Gastrocnemius medialis (tissue), 4 donors: ENCODE measurements at places on chromosomes 3 and 15.

DNA sequence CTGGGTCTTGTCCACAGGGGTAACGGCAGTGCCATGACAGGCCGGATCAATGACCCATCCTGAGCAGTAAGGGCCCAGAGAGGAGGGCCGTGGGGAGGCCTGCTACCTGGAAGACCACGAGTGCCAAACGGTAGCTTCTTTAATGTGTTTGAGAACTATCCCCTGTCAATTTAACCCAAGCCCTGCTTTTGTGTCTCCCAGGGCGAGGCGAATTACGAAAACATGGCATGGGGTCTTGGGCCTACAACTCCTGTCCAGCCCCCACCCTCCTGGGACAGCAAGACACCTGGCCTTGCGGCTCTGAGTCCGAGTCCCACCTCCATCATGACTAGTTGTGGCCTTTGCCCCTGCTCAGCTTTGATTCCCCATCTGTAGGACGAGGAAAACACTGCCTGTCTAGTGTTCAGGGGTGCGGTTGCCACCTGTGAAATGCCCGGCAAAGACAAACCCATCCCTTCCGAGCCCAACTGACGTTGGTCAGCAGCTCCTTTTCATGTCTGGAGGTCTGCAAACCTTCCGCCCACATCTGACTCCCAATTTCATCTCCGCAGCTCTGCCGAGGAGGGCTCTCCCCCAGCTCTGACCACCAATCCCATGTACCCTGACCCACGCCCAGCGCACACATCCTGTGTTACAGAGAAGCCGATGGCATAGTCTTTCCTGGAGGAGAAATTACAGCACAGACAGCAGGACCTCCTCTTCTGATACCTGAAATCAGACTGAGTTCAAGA is 28.9 kb upstream of the SNRPA1 start:
- no peak for DNase-seq
- no peak overlapping the region for H3K27ac ChIP-seq
- no peaks in the 10 kb centered on the region for H3K27me3 ChIP-seq
- peaks cover 33% of the 10 kb centered on the region for H3K36me3 ChIP-seq
- H3K4me1 ChIP-seq, result no peaks in the 10 kb centered on the region

DNA sequence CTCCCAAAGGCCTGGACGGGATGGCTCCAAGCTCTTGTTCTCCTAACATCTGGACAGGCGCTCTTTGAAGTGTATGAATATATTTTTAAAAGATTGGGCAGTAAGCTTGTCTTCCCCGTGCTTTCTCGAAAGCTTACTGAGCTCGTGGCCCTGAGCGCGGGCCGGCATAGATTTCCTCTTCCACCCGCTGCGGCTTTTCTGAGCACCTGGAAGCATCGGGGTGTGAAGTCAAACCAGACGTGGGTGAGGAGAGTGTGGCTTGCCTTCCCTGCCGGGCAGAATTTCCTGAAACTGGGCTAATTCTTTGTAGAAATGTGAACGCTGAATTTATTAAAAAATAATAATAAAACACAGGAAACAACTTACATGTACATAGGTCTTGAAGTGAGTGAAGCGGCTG is 25.9 kb downstream of the GPR160 start:
- no peaks in the 10 kb centered on the region for H3K4me1 ChIP-seq
- DNase-seq, result no peak
- no peaks in the 10 kb centered on the region for H3K36me3 ChIP-seq
- no peak overlapping the region for H3K4me3 ChIP-seq
- H3K27ac ChIP-seq, result no peak overlapping the region
- no peaks in the 10 kb centered on the region for H3K27me3 ChIP-seq

DNA sequence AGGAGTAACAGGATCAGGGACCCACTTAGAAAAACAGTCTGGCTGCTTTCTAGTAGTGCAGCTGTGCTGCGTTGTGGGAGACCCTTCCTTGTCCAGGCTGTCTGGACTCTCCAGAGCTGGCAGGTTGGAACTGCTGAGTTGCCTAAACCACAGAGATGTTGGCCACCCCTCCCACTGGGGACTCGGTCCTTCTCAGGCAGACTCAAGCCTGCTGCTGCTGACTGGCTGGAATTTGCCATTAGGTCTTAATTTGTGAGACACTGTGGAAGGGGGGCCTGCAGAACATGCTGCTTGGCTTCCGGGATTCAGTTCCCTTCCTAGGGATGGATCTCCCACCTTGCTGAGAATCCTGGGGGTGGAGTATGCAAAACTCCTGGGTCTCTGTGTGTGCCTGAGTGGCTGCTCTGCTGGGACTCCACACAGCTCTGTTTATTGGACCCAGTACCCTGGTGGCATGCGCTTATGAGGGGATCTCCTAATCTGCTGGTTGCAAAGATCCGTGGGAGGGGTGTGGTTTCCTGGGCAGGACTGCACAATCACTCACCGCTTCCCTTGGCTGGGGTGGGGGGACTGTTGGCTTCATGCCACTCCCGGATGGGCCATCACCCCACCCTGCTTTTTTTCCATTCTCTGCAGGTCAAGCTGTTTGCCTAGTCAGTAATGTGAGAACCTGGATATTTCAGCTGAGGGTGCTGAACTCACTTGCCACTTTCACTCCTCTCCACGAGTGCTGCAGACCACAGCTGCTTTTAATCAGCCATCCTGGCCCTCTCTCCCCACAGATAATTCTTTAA is 150.5 kb downstream of the CFAP20DC start:
- H3K4me3 ChIP-seq, result no peak overlapping the region
- H3K4me1 ChIP-seq, result no peaks in the 10 kb centered on the region
- H3K27ac ChIP-seq, result peak overlapping the region; percentile 49
- H3K27me3 ChIP-seq, result no peaks in the 10 kb centered on the region

DNA sequence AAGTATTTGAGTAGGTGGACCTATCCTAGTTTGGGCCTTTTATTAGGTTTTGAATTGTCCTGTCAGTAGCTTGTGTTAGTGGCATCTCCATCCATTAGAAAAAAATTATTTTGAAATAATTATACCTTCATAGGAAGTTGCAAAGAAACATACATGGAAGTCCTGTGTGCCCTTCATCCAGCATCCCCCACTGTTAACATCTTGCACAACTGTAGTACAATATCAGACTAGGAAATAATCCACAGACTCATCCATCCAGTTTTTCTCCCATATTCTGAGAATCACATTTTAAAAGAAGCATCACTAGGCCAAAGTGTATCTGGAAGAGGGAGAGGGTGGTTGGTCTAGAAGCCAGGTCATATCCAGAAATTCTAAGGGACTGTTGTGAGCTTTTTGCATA is 155.5 kb upstream of the ROPN1 start:
- no peaks in the 10 kb centered on the region for H3K27me3 ChIP-seq
- peaks cover 9% of the 10 kb centered on the region for H3K4me1 ChIP-seq
- no peaks in the 10 kb centered on the region for H3K36me3 ChIP-seq

- no peaks in the 10 kb centered on the region for H3K36me3 ChIP-seq
- DNase-seq, result no peak
- H3K27ac ChIP-seq, result no peak overlapping the region
- H3K27me3 ChIP-seq, result no peaks in the 10 kb centered on the region
Measured at GRCh38 chr15:40793216-40793989, 13.5 kb upstream of the ZFYVE19 start.

DNA sequence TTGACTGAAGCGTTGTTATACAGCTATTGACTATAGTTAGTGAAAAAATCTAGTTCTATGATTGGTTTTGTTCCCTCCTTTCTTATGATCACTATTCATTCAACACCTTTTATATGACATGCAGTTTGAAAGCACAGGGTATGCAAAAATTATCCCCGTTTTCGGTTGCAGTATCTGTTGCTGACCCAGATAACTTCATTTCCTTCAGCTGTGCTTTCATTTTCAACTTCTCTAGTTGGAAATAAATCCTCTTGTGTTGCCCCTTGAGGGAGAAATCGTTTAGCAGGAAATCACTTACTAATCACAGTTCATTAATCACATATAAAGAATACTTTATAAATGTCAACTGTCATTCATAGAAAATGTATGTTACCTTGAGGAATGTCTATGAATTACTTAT is 55.1 kb downstream of the MBNL1 start:
- H3K36me3 ChIP-seq, result no peaks in the 10 kb centered on the region
- peaks cover 86% of the 10 kb centered on the region for H3K4me1 ChIP-seq
- no peaks in the 10 kb centered on the region for H3K27me3 ChIP-seq
- no peak for DNase-seq

- no peaks in the 10 kb centered on the region for H3K4me1 ChIP-seq
- peak within 1 kb of the TSS; percentile 7 for H3K4me3 ChIP-seq
- H3K27me3 ChIP-seq, result peaks cover 28% of the 10 kb centered on the region
- DNase-seq, result no peak
Measured at GRCh38 chr3:170585937-170586310, at the start of gene SLC7A14. Gene SLC7A14 (minus strand): TSS chr3:170586075. CDS start chr3:170526936, 59,139 bp downstream.

- no peak overlapping the region for H3K4me3 ChIP-seq
- no peaks in the 10 kb centered on the region for H3K27me3 ChIP-seq
- DNase-seq, result no peak
- peaks cover 21% of the 10 kb centered on the region for H3K4me1 ChIP-seq
Measured at GRCh38 chr3:178561239-178561638, 25.0 kb downstream of the KCNMB2 start.

DNA sequence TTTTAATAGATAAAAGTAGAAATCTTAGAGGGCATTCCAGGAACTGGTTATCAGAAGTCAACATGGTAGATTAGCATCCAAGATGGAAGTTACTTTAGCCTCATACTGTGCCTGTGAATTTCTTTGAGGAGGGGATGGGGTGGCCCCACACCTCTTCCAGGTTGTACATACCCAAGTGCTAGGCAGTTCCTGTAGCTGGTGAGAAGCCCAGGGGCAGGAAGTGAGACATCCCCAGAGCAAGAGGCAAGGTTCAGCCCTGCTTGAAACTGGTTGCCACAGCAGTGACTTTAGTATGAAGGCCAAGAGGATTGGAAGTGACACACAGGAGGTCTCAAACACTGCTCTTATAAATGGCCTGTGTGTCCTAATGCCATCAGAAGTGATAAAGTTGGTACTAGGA is 11.9 kb downstream of the GTPBP8 start:
- H3K36me3 ChIP-seq, result peaks cover 86% of the 10 kb centered on the region
- H3K27ac ChIP-seq, result no peak overlapping the region
- H3K27me3 ChIP-seq, result no peaks in the 10 kb centered on the region
- DNase-seq, result no peak

- H3K27me3 ChIP-seq, result no peaks in the 10 kb centered on the region
- H3K27ac ChIP-seq, result no peak overlapping the region
- H3K36me3 ChIP-seq, result no peaks in the 10 kb centered on the region
Measured at GRCh38 chr3:192351441-192351840, 375.9 kb downstream of the FGF12 start.

GRCh38 chr15:48360841-48361240 is 29.6 kb downstream of the DUT start:
- H3K4me3 ChIP-seq, result no peak overlapping the region
- H3K27ac ChIP-seq, result no peak overlapping the region
- H3K27me3 ChIP-seq, result no peaks in the 10 kb centered on the region
- H3K4me1 ChIP-seq, result no peaks in the 10 kb centered on the region
- no peaks in the 10 kb centered on the region for H3K36me3 ChIP-seq

DNA sequence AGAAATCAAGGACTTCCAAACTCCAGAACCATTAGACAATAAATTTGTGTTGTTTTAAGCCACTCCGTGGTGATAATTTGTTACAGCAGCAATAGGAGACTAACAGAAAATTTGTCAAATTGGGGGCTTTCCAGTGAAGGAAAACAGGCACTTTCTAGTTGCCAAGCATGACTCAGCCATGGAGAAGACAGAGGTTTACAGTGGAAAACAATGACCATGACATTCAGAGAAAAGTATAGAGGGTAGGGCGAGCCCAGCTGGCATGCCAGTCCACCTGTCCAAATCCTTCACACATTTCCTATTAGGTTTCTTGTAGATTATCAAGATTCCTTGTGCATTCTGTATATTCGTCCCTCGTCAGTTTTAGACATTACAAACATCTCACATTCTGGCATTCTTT is 24.9 kb downstream of the SLCO2A1 start:
- H3K27me3 ChIP-seq, result no peaks in the 10 kb centered on the region
- no peaks in the 10 kb centered on the region for H3K4me1 ChIP-seq
- H3K36me3 ChIP-seq, result no peaks in the 10 kb centered on the region
- DNase-seq, result no peak

DNA sequence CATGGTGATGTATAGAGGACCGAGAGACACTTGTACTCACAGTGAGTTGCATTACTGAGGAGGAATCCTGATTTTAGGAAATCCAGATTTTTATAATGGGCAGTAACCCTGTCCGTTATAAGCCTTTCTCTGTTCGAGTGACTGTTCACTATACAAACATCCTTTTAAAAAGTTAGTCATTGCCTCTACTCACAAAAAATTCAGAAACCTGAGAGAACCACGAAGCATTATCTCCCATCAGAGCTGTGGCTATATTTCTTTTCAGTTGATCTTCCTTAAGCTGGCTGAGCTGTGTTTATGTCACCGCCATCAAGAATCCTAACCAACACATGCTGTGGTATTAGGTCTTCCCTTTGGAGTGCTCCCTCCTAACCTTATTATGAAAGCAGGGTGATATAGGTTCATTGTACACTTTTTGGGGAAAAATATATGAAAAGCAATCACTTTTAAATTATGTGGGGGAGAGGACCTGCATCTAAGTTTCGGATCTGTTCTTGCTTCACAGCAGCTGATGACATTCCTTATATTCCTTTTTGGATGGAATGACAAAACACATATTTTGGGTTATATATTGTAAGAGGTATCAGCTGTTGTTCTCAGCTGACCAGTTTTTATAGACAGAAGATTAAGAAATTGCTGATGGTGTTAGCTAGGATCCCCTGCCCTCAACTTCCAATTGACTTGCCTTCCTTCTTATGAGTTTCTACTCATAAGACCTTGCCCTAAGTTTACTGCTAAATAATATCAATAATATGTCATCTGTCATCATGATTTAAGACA is 465.9 kb upstream of the RASGRP1 start:
- no peaks in the 10 kb centered on the region for H3K27me3 ChIP-seq
- peaks cover 7% of the 10 kb centered on the region for H3K4me1 ChIP-seq

GRCh38 chr3:129266651-129267050 is 12.0 kb upstream of the HMCES start:
- no peak overlapping the region for H3K4me3 ChIP-seq
- no peak overlapping the region for H3K27ac ChIP-seq
- no peaks in the 10 kb centered on the region for H3K27me3 ChIP-seq
- no peak for DNase-seq
- no peaks in the 10 kb centered on the region for H3K4me1 ChIP-seq
- H3K36me3 ChIP-seq, result peaks cover 98% of the 10 kb centered on the region

DNA sequence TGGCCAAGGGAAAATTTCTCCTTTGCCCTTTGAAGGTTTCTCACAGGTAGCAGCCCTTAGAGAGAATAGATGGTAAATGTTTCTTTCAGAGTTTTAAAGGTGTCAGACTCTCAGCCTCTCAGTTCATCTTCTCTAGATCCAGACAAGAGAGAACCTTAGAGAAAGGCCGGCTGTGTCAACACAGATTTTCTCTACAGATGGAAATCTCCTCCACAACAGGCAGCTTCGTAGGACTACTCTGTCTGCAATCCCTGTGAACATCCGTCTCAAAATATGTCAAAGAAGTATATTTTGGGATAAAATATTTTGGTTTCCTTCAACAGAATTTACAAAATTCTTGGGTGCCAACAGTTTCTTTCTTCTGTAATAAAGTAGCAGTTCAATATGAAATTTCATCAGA is 282.1 kb upstream of the POU1F1 start:
- H3K4me1 ChIP-seq, result no peaks in the 10 kb centered on the region
- no peaks in the 10 kb centered on the region for H3K36me3 ChIP-seq
- no peaks in the 10 kb centered on the region for H3K27me3 ChIP-seq
- H3K27ac ChIP-seq, result no peak overlapping the region

- DNase-seq, result no peak
- no peaks in the 10 kb centered on the region for H3K27me3 ChIP-seq
- no peaks in the 10 kb centered on the region for H3K4me1 ChIP-seq
- no peak overlapping the region for H3K27ac ChIP-seq
- no peak overlapping the region for H3K4me3 ChIP-seq
Measured at GRCh38 chr3:56291953-56292352, 176.3 kb downstream of the ERC2 start.
